ENCODE measurements at places on chromosomes 12 and 14. TPM values are rescaled to one million over a fixed set of nuclear protein-coding genes. Genes with fewer than 3 reads are reported as not detected.
A peak's percentile ranks its signal among the peaks of the same experiment; 100 is the strongest.

FAM90A1 gene
- not detected for total RNA-seq

DNA sequence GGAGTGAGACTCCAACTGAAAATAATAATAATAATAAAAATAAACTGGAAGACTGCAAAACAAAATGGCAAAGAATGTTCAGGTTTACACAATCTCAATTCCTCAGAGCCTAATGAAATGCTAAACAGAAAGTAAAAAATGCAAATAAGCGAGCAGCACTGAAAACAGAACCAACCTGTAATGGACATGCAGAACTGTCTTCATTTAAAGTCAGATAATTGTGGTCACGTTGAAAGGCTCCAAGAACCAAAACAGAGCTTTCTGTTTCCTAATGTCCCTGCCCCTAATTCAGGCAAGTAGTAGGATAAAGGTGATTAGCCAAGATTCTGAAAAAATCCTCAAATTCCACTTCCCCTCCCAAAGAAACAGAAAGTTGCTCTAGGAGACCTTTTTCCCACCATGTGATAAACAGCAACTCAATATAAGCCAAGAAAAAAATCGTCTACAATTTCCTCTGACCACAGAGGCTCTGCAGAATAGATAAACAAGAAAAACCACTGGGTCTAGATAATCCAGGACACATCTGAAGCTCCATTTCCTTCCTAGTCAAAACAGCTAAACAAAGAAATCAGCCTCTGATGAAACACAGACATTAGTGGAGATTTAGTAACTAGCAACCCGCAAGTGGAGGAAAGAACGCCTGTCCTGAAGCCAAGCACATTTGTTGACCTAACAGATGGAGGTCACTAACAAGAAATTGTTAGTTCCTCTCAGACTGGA, 3.0 kb downstream of the MIS18BP1 start:
- DNase-seq: no peak
- no peak overlapping the region for H3K4me3 ChIP-seq
- peaks cover 6% of the 10 kb centered on the region for H3K36me3 ChIP-seq
- H3K27ac ChIP-seq: peak overlapping the region; percentile 71
- peaks cover 7% of the 10 kb centered on the region for H3K4me1 ChIP-seq

NOVA1 gene
- total RNA-seq: not detected

DNA sequence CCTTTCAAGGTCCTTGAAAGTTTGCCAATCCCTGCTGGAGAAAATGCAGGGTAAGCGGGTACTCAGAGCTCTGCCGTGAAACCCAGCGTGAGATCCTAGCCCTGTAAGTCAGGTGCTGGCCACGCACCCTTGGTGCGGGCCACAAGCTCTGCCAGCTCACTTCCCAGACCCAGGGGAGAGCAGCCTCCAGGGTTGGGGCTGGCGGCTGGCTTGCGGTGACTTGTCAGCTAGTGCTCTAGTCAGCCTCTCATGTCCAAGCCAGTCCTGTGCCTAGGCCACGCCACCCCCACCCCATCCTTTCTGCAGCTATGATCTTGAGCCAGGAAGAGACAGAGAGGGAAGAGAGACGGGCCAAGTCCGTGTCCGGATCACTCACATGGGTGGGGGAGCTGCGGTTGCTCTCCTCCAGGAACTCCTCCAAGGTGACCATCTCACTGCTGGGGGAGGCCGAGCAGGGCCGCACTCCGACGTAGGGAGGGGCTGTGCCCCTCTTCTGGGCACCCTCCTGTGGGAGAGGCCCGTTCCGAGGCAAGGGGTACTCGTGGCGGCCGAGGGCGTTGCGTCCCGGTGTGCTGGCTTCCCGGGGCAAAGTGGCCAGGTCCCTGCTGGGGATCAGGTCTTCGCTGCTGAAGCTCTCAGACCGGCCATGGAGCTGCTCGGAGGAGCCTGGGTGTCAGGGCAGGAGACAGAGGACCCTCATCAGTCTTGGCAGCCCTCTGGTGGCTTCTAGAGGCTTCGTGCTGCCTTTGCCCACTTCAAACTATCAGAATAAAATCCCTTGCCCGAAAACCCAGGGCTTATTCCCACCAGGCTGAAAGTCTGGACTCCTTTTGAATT, 33.3 kb upstream of the GPR68 start:
- no peaks in the 10 kb centered on the region for H3K4me1 ChIP-seq
- H3K36me3 ChIP-seq: no peaks in the 10 kb centered on the region
- H3K4me3 ChIP-seq: no peak overlapping the region
